ENCODE measurements at places on chromosomes 2 and 18.

- no peak for DNase-seq
These were observed 37.0 kb upstream of the PKDCC start for GRCh38 chr2:42010743-42011298.

DNA sequence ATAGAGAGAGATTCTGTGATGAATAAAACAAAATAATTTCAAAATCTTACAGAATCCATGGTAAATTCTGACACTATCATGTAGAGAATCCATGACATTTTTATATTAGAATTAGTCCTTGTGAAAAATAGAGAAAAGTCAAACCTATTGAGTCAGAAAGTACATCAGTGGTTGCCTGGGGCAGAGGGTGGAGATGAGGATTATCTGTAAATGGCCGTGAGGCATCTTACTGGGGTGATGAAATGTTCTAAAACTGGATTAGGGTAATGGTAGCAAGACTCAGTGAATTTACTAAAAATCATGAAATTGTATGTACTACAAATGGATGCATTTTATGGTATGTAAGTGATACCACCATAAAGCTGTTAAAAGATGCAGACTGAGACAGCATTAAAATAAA is 323.1 kb downstream of the SLC8A1 start:
- DNase-seq: no peak

- DNase-seq: no peak
These were observed 1.2 kb upstream of the MLPH start for GRCh38 chr2:237485844-237486243.

GRCh38 chr2:215726070-215726469 is 287.3 kb downstream of the MREG start:
- no peak for DNase-seq

DNA sequence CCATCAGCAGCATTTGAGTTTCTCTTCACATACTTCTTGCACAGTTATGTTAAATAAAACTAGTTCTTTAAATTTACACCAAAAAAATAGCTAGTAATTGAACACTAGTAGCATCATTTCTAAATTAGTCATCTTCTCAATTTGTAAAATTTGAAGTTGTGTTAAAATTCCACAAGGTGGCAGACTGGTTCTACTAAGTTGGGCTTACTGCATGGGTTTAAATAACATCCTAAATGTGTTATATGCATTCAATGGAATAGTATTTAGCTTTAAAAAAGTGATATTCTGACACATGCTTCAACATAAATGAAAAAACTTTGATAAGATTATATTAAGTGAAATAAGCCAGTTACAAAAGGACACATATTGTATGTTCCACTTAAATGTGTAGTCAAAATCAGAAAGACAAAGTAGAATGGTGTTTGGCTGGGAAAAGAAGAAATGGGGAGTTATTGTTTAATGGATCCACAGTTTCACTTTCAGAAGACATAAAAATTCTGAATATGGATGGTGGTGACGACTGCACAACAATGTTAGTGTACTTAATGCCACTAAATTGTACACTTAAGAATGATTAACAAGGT is 28.7 kb upstream of the RPRD1A start:
- DNase-seq: no peak

- DNase-seq: no peak
These were observed 118.3 kb downstream of the RPRM start for GRCh38 chr2:153360239-153360638.

- no peak for DNase-seq
These were observed 206.5 kb downstream of the SNTG2 start for GRCh38 chr2:1157107-1157506.

DNA sequence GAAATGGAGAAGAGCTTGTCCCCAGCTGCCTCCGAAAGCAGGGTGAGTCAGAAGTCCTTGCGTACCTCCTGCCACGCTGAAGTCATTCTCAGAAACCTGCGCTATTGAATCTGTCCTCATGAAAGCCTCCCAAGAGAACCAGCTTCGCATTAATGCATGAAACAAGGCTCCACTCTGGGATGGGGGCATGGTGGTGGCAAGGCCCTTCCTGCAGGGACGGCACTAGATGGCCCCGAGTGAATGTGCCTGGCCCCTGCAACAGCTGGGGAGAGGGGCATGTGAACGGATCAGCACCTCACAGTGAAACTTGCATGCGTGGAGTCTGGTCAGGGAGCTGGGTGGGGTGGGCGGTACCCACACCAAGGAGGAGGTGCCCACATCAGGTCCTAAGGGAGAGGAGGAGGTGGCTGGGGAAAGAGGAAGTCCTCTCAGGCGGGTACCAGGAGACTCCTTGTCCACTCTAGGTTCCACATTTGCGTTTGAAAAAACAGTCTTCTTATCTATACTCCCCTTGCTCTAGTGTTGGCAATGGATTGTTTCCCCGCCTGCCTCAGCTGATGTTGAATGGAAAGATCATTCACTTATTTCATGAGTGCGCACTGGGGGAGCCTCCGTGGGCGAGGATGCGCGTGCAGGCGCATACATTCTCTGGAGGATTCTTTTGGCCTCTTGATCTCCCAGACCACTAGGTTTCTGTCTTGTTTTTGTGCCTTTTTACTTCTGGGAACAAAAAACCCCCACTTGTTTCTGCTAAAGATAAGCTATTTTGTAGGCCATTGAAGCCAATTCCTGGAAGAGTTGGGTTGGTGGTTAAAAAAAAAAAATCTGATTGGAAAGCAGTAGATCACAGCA is 104.7 kb downstream of the KLHL29 start:
- DNase-seq: no peak

DNA sequence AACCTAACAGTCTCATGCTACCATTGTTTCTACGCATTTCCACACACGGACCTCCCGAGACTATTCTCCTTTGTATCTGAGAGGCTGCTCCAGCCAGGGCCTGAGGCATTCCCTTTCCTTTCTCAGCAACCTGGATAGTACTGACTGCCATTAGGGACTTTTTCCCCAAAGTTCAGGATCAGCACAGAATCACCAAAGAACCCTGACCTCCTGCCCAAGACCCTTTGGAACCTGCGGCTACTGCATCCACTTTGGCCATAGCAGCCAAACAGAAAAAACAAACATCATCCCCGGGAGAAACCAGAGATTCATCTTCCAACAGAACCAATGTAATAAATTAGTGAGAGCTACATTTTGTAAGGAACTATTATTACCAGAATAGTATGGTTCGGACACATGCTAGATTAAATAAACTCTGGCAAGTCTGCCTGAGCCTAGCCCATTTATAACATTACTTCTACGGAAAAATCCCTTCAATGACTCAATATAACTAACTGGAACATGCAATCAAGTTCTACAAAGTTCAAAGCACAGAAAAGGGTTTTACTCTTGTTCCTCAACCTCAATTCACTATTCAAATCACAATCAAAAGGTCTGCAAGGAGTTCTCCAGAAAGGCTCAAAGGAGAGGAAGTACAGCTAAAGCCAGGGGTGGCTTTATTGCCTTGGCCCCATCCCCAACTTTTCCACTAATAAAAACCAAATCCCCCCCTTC is 51.8 kb downstream of the LPIN2 start:
- DNase-seq: no peak

DNA sequence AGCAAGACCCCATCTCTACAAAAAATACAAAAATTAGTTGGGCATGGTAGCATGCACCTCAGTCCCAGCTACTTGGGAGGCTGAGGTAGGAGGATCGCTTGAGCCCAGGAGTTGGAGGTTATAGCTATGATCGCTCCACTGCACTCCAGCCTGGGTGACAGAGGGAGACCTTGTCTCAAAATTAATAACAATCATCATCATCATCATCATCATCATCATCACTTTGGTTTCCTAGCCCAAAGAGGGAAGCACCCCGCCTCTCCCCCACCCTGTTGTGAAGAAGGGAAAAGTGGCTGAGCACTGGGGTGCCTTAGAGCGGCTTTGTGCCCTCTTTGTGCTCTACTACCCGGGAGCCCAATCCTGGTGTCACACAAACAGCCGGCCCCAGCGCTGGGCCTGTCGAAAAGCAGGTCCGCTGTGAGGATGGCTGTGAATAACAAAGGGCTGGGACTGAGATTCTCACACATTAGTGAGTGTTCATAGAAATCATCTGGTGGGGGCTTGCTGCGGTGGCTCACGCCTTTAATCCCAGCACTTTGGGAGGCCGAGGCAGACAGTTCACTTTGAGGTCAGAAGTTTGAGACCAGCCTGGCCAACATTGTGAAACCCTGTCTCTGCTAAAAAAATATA is 42.6 kb upstream of the ASXL2 start:
- no peak for DNase-seq

GRCh38 chr18:61333746-61334490 is 688 bp downstream of the CDH20 start:
- DNase-seq: no peak
